ENCODE measurements at places on chromosomes 6 and 20.
A peak's percentile ranks its signal among the peaks of the same experiment; 100 is the strongest.

GRCh38 chr6:129593233-129593564, 116.8 kb downstream of the ARHGAP18 start:
- no peak for DNase-seq

DNA sequence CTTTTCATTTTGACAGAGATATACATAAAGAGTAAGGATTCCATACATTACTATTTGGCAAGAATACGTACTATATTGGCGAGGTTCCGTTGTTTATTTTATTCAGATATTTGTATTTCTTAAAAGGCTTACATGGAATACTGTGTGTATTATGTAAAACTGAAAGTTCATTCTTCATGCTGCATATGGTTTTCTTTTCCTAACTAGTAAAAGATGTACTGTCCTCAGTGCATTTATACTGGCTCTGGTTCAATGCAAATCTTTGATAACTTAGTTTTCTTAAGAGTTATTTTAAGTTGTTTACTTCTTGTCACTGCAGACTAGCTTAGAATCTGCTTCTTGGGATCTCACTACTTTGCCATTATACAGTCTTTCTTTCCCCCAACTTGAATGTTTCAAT, 42.0 kb downstream of the ADGRB3 start:
- no peak for DNase-seq

- DNase-seq, result no peak
Observed at GRCh38 chr6:125828476-125829039, 37.8 kb downstream of the NCOA7 start.

- DNase-seq, result no peak
Observed at GRCh38 chr6:139308286-139308916, 16.6 kb upstream of the TXLNB start.

- DNase-seq, result peak; percentile 60
Observed at GRCh38 chr6:137883400-137884148, 16.5 kb downstream of the TNFAIP3 start.
